GM10248 (cell line): ENCODE measurements at places on chromosomes 1 and 21.

DNA sequence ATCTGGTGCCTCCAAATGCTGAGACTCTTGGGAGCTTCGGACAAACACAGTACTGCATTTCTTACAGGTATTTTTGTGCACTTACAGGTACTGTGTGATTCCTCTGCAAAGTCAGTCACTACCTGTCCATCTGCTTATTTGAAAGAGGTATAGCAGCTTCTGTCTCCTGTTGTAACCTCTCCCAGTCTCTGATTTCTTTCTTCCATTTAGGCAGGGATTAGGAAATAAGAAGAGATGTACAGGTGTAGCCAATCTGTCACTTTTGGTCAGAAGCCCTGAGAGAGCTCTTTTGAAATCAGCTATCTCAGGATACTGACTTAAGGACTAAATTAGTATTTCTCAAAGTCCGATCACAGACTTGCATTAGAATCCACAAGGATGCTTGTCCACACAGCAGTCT lies 54.0 kb downstream of the AKT3 start:
- DNase-seq: no peak

GRCh38 chr1:94299627-94300553 lies 62.5 kb upstream of the ARHGAP29 start:
- no peak for DNase-seq

DNA sequence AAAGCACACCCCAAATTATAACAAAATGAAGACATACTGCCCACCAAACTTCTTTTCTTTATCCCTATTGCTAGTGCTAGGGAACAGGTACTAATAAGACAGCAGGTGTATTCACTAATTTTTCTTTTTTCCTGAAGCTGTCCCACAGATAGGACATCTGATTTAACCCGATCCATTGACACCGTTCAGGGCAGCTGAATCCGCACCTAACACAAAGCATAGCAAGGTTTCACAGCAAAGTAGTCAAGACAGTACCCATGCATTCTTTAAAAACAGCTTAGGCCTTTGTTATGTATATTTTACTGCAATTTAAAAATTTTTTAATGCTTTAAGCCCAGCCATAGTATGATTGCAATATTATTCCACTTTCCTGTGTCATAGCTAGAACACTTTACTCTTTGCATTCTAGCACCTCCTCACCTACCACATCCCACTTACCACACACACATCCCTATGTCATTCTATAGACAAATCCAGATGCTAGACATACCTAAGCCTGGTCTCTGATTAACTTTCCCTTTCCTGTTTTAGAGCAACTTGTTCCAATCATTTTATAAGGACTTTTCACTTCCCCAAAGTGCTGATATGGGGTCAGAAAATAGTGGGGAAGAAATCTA lies 40.4 kb downstream of the GATAD2B start:
- no peak for DNase-seq

DNA sequence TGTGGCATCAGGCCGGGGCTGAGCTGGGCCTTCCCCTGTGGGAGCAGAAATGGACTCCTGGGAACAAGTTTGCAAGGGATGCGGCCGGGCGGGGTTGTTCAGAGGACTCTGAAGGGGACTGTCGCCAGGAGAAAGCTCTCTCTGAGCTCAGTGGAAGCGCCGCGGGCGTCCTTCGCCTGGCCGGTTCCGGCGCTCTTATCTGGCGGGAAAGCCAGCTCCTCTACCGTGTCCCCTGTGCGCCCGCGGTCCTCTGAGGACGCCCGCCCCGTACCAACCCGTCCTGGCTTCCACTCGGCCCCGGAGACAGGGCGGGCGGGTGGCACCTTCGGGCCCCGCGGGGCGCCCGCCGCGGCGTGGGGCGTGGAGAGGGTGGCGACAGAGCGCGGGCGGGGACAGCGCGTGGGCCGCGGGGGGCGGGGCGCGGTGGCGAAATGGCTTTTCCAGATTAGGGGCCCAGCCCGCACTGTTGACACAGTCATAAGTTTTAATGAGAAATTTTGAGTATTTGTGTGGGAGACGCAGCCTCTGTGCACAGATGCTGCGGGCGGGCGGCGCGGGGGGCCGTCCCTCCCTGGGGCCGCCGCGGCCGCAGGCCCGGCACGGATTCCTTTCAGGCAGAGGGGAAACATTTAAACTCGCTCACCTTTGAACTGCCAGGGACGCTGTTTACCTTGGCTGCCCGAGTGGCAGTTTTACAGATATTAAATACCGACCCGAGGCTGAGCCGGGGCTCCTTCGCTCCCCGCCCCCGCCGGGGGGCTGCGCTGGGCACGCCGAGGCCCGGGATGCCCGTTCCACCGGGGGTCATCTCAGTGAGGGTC lies 70.2 kb downstream of the FOXD2 start:
- peak; percentile 39 for DNase-seq

- no peak for DNase-seq
Measured at GRCh38 chr1:41789661-41790330, 128.9 kb downstream of the HIVEP3 start.

DNA sequence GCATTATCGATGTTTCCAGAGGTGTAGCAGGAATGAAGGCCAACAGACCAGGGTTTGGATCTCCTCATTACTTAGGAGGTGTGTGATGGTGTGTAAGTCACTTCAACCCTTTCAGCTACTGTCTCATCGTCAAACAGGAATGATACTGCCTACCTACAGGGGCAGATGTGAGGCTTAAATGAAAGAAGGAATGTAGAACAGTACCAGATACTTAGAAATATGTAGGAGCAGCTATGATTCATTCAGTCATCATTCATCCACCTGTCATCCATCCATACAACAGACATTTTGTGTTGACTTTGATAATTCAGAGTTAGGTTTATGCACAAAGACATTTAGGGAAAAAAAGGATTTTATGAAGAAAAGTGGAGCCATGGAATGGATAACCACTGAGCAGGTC lies 486.9 kb upstream of the DAB1 start:
- no peak for DNase-seq

- no peak for DNase-seq
Measured at GRCh38 chr21:25563361-25564116, 43.7 kb downstream of the MRPL39 start.

- DNase-seq: no peak
Measured at GRCh38 chr1:182251561-182251960, 140.0 kb downstream of the GLUL start.

DNA sequence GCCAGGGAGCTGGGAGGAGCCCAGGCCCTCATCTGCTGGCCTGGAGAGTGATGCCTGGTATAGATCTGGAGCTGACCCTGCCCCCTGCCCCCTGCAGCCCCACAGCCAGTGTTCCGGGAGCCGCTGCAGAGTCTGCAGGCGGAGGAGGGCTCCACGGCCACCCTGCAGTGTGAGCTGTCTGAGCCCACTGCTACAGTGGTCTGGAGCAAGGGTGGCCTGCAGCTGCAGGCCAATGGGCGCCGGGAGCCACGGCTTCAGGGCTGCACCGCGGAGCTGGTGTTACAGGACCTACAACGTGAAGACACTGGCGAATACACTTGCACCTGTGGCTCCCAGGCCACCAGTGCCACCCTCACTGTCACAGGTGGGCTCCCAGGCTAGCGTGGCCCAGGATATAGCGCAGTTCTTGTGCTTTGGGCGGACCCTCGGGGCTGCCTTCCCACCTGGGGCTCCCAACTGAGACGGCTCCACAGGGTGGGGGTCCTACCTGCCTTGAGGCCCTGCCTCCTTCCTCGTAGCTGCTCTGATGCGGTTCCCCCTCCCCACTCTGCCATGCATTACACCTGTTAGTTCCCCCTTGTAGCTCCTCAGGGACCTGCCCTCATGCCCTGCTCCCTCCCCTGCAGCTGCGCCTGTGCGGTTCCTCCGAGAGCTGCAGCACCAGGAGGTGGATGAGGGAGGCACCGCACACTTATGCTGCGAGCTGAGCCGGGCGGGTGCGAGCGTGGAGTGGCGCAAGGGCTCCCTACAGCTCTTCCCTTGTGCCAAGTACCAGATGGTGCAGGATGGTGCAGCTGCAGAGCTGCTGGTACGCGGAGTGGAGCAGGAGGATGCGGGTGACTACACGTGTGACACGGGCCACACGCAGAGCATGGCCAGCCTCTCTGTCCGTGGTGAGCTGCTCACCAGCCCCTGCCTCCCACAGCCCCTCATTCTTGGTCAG lies 98.7 kb downstream of the OBSCN start:
- no peak for DNase-seq

- no peak for DNase-seq
Measured at GRCh38 chr21:36890086-36890485, 76.4 kb downstream of the HLCS start.

DNA sequence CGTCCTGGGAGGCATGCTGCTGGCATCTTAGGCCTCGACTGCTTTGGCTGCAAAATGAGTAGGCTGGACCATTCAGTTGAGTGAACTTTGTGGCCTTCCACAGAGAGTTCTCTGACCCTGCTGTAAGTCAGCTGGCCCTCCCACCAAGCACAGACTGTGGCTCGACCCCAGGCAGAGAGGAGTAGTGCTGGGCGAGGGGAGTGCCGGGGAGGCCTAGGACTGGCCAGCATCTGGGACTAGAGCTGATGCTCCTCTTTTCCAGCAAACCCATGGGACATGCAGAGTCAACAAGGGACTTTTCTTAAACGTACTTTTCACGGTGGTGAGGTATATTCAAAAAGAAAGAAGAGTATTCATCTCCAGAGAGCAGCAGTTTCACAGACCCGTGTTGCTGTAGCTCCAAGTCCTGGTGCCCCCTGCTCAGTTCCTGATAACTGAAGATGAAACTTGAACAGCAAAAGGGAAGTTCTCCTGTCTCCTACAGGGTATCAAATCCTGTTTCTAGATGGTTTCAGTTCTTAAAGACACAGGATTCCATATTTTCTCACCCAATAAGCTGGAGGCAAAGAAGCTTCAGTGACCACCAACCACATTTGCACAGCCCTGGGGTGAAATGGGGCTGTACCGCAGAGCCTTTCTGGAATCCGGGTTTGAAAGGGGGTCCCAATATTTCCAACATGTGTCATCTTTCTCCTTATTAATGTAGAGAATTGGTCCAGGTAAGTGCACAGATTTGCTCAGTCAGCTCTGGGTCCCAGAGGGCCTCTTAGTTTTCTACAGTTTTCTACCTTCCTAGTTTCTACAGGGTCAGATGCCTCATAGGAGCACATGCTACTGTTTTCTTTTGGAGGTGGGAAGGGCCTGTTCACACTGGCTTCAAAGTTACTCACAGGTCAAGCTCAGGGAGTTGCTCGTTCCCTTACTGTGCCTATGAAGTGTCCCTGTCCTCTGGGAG lies 20.9 kb downstream of the BATF3 start:
- peak; percentile 74 for DNase-seq

DNA sequence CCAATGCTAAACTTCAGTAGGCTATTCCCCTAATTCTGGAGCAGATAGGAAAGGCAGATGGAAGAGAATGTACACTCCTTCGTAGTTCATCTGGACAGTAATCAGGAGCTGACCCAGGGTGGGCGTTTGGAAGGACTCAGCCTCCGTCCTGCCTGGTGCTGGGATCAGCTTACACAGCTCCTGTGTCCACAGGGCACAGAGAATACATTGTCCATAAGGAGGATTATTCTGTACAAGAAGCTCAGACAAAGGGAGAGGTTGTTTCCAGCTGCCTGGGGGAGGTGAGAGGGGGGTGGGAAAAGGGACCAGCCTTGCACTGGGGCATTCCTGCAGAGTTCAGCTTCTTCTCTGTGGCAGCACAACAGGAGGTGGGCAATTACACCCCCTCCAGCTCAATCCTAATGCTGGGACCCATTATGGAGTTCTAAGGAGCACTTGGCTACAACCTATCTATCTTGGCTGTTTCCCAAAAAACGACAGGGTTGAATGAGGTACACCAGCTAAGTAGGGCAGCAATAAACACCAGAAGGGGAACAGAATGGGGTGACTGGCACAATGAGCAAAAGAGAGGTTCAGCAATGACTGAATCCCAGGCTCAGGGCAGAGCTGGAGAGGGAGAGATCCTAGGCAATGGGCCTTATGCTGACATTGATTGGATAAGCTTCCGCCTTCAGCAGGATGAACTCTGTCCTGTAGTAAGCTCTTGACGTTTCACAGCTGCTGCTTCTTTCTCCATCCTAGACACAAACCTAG lies 7.4 kb downstream of the MED8 start:
- DNase-seq: no peak

- no peak for DNase-seq
Measured at GRCh38 chr1:10900251-10900651, 103.8 kb upstream of the CASZ1 start.

DNA sequence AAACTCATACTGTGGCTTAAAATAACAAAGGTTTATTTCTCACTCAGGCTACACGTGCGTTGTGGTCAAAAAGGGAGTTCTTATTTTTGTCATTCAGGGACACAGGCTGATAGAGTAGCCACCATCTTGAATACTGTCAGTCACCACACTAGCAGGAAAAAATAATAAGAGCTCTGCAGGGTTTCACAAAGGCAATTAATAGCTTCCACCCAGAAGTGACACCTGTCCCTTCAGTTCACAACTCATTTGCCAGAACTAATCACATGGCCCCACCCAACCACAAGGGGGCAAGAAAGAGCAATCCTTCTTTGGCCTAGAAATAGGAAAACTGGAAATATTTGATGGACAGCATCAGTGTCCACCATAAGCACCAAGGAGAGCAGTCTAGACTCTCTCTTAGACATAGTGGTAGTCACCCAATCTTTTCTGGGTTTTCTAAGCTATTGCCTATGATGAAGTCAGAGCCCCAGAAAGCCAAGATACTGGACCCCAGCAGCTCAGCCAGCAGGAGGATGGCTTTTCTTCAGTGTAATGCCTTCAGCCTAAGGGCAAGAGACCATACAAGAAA lies 8.2 kb downstream of the HAPLN2 start:
- DNase-seq: peak; percentile 55

DNA sequence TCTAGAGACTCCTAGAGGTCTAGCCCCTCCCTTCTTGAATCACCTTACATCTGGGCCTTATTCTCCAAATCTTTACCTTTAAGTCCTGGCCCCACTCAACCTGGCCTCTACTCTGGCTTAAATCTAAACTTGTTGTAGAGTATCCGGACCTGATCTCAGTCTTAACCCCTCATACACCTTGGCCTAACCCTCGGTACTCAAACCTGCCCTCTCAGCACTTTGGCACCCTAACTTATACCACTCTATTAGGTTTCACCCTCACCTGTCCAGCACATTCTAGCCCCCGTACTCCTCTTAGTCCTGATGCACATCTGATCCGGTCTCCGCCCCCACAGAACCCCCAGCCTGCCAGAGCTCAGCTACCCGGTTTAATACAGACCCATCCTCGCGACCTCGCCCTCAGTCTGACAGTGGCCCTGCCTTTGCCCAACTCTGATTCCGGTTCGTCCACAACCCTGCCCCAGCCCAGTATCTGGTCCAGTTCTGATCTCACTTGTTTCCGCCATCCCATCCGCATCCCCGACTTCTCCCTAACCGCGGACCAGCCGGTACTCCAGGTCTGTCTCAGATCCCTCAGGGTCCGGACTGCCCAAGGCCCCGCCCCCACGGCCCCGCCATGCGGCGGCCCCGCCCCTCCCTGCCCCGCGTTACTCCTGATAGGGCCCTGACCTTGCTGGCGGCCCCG lies 1.5 kb downstream of the TRIM62 start:
- no peak for DNase-seq

- DNase-seq: no peak
Measured at GRCh38 chr1:78630600-78630999, 10.4 kb downstream of the IFI44L start.

- no peak for DNase-seq
Measured at GRCh38 chr1:47828978-47829377, 168.2 kb downstream of the TRABD2B start.
